ENCODE measurements at places on chromosomes 7 and 10. TPM values are rescaled to one million over a fixed set of nuclear protein-coding genes. Genes with fewer than 3 reads are reported as not detected.
A peak's percentile ranks its signal among the peaks of the same experiment; 100 is the strongest.

Gene LRRC4
- 7.2 TPM for total RNA-seq

Gene AKR1E2
- 6.0 TPM for total RNA-seq

Gene TCAF2
- 0.35 TPM for total RNA-seq

Gene PROSER2
- 5.5 TPM for total RNA-seq

Gene LRIT1
- not detected for total RNA-seq

Gene BCL7B
- 31.7 TPM for total RNA-seq

Gene OPN1SW
- 0.57 TPM for total RNA-seq

Gene GRID2IP
- total RNA-seq = 0.07 TPM

Gene PON1
- 0.57 TPM for total RNA-seq

Gene FAM149B1
- 22.0 TPM for total RNA-seq

Gene RTKN2
- 0.87 TPM for total RNA-seq

Gene IL2RA
- not detected for total RNA-seq

Gene PPP1R17
- total RNA-seq = 27.6 TPM

Gene CREB5
- 20.1 TPM for total RNA-seq

Gene CCDC3
- total RNA-seq = 1.2 TPM

DNA sequence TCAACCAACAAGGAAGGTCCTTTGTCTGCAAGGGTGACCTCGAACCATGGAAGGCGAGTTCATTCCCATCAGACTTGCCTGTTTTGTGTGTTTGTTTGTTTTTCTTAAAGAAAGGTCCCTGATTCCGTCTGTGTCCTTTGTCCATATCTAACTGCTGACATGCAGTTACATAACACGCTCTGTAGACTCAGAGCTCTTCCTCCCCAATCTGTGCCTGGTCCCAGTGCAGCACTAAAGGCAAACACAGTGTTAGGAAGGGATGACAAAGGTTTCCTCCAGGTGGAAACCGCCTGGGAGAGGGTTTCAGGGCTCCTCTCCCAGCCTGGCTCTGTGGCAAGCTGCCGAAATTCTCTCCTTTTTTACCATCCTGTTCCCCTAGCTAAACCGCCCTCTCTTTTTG lies 13.4 kb downstream of the JCAD start:
- no peak for ATAC-seq

DNA sequence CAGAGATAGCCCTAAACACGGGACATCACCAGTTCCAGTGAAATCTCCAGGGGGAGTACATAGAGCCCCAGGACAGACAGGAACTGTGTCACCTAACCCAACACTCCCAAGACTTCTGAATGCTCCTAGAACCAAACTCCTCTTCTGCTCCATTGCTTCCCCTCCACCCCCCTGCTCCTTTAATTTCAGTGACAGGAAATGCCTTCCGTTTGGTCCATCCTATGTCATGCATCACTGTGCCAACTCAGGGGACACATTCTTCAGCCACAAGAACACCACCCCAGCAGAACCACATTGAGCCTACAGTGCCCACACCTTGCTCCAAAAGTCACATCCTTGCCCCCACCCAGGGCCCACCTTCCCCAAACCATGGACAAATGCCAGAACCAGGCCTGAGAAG lies 100.5 kb downstream of the KCNMA1 start:
- ATAC-seq = no peak

- ATAC-seq = no peak
These were observed 87.9 kb downstream of the RNF216 start for GRCh38 chr7:5693529-5693928.

GRCh38 chr10:89003344-89003743 lies 12.7 kb downstream of the FAS start:
- ATAC-seq = no peak

DNA sequence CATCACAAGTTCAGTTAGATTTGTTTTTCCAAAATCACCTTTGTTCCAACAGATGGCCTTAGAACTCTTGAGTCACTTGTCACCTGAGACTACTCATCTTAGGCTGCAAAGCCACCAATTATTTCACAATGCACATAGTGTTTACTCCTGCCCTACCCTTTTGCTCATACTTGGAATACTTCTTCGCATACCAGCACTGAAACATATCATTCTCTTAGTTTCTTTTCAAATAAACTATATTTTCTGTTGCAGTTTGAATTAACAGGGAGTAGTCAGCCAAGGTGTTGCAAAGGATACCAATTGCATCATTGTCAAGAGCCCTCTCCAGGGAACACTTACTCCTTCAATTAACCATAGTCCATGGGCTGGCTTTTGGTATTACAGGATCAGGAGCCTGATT lies 71.0 kb downstream of the CASD1 start:
- ATAC-seq = no peak

GRCh38 chr7:133601617-133602016 lies 348.7 kb downstream of the EXOC4 start:
- ATAC-seq = no peak

DNA sequence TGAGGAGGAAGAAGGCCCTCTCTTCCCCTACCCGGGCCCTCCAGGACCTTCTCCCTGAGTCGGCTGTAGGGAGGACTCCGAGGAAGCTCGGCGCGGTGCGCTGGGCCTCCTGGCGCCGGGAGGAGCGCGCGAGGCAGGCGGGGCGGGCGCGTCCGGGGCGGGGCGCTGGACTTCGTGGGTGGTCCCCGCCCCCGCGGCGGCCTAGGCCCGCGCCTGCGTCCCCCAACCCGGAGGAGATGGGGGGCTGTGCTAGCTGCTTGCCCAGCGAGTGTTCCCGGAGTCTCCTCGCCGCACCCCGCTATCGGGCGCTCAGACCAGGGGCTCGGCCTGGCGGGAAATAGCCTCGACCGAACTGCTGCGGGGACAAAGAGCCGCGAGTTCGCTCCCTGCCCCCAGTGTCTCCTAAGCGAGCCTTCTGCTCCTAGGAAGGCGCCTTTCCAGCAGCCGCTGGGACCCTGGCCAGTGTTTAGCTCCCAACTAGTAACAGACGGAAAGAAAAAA lies 19.2 kb upstream of the SMO start:
- peak; percentile 92 for ATAC-seq

DNA sequence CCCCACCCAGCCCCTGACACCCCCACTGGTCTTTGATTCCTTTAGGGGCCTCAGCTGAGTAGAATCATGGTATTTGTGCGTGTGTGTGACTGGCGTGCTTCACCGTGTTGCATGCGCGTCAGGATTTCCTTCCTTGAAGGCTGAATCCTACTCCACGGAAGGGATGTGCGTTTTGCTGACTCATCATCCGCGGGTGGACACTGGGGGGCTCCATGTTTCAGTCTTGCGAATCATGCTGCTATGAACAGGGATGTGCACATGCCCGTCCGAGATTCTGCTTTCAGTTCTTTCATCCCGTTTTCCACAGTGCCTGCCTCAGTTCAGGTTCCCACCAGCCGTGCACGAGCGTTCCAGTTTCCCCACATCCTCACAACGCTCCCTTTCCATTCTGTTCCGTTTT lies 20.9 kb upstream of the JAKMIP3 start:
- no peak for ATAC-seq

DNA sequence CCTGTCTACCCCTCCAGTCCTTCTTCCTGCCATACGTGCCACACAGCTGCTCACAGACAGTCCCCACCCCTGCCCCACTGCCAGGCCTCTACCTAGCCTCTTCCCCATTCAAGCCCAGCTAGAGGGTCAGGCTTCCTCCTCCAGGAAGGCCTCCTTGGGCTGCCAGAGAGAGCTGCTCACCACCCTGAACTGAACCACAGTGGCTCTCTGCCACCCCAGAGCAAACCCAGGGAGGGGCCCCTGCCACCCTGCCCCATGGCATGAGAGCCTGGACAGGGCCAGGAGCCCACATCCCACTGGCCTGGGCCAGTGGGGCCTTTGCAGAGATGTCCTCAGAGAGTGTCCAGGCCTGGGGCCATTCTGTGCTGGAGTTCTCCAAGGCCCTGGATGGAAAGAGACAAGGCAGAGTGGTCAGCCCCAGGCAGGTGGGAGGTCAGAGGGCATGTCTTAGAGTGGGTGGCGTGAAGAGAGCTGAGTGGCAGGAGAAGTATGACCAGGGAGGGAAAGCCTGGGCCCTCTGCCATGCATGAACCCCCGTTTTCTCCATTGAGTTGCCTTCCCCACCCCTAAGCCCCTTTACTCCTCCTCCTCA lies 40.4 kb downstream of the TMEM270 start:
- no peak for ATAC-seq

DNA sequence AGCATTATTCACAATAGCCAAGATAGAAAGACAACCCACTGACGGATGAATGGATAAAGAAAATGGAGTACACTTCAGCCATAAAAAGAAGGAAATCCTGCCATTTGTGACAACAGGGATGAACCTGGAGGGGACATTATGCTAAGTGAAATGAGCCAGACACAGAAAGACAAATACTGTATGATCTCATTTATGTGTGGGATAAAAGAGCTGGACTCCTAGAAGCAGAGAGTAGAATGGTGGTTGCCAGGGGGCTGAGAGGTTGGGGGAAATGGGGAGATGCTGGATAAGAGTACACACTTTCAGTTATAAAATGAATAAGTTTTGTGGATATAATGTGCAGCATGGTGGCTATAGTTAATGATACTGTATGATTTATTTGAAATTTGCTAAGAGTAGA lies 124.4 kb downstream of the SEC23IP start:
- ATAC-seq = no peak

DNA sequence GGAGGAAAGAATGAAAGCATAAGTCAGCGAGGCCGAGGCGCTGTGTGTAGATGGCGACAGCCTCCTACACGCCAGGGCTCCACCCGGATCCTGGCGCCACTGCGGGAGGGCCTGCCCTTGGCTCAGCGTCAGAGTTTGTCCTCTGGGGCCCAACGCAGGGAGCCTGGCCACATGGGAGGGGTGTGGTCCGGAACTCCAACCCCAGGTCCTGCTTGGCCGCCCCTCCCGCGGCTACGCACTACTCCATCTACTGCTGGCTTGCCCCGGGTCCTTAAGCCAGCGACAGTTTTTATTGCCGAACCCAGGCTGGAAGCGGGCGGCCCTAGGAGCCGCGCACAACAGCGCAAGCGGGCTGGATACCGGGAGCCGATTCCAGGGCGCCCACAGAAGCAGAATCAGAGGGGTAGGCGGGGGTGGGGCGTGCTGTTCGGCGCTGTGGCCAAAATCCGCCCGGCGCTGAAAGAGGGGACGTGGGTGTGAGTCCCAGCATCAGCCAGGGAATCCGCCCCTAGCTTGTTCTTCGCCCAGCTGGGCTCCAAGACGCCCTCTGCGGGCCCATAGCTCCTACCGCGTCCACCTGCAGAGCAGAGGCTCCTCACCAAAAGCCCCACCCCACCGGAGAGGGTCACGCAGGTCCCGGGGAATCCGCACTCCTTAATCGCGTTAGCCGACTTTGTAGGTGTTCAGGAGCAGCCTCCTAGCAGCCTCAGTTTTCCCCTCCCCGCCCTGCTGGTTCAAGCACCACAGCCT lies 4.5 kb downstream of the KAZALD1 start:
- peak; percentile 74 for ATAC-seq

DNA sequence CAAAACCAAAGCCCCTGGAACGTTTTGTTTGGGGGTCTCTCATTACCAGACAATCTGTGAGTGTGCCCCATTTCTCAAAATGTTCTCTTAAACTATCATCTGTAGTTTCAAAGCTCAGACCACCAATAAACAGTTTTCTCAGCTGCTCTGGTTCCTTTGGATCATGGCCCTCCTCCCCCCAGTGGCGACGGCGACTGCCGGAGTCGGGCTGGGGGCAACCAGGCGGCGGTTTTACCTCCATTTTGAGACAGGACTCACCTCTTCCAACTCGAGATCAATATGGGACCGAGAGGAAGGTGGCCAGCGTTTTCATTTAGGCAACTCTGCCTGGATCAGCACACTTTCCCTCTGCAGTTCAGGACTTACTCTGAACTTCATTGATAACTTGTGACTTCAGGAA lies 141.5 kb upstream of the ZNF32 start:
- no peak for ATAC-seq

Measured in motor neuron (in vitro differentiated cells).